ENCODE measurements at places on chromosomes 5 and 9.

- DNase-seq: no peak
These were observed 21.6 kb downstream of the FBXL7 start for GRCh38 chr5:15521381-15522186.

DNA sequence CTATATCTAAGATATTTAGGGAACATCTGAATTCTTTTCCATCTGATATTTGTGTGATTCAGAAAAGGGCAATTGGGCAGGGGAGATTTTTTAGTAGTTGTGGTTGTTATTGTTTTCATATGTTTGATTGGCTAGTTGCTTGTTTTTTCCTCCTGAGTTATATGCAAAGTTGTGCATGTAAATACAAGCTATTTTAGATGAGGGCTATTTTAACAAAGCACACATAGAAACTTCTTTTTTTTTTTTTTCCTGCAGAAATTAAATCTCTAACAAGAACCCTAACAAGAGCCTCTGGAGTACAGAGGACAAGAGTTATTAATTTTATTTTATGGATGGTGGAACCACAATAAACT is 559.1 kb downstream of the CETN3 start:
- no peak for DNase-seq

DNA sequence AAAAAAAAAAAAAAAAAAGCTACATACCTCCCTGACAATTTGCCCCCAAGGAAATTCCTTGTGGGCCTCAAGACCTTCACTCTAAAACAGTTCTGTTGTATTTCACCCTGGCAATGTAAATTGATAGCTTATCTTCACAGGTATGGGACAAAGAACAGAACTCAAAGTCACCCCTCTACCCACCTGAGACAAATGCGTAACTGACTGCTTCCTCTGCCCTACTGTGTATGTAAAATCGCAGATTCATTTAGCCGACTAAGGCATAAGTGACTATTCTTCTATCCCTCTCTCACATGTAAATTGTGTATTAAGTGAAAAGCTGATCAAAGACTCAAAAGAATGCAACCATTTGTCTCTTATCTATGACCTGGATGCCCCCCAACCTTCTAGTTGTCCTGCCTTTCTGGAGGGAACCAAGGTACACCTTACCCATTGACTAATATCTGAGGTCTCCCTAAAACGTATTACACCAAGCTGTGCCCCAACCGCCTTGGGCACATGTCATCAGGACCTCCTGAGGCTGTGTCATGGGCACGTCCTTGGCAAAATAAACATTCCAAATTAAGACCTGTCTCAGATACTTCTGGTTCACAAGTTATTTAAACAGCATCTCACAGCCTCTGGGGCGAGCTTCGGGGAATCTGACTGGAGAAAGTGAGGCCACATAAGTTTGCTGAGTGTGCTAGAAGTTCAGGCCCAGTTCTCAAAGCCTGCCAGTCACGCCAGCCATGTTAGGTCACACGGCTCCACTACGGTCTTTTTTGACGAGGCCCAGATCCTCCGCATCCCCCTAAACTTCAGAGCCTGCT is 954 bp downstream of the TBCA start:
- no peak for DNase-seq

- no peak for DNase-seq
These were observed 1.1 kb upstream of the PTPN3 start for GRCh38 chr9:109499093-109499630.

- DNase-seq: no peak
These were observed 132.9 kb downstream of the STARD4 start for GRCh38 chr5:111379391-111379816.

- no peak for DNase-seq
These were observed 6.7 kb upstream of the ZCCHC10 start for GRCh38 chr5:133032852-133033742.

DNA sequence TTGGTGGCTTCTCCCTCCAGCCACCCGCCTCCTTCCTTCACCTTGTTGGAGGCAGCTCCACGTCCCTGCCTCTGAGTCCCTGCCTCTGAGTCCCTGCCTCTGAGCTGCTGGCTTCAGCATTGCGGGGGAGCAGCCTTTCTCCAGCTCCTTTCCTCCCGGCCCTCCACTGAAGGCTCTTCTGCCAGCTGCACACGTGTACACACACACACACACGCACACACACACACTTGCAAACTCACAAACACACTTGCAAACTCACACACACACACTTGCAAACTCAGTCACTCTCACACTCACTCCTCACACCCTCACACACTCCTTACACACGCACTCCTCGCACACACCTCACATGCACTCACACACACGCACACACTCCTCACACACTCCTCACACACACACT is 45.1 kb downstream of the C9orf50 start:
- DNase-seq: no peak

DNA sequence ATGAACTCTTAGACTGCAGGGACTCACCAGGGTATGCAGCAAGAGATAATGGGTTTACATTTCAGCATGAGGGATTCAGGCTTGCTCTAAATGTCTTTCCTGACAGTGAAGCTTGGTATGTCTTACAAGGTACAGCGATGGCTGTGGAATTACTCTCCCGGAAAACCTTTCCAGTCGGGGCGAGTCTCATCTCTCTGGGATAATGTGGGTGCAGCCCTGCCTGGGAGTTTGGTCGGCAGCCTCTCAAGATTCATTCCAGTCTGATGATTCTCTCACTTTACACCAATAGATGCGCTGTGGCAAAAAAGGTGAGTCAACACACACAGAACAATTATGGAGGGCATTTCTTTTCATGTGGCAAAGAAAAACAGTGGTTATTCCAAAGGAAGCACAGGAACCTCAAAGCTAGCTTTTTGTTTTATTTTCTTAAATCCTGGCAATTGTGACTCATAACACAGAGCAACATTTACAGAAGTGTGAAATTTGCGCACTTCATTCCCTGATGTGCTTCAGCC is 190.3 kb downstream of the DCP2 start:
- no peak for DNase-seq

DNA sequence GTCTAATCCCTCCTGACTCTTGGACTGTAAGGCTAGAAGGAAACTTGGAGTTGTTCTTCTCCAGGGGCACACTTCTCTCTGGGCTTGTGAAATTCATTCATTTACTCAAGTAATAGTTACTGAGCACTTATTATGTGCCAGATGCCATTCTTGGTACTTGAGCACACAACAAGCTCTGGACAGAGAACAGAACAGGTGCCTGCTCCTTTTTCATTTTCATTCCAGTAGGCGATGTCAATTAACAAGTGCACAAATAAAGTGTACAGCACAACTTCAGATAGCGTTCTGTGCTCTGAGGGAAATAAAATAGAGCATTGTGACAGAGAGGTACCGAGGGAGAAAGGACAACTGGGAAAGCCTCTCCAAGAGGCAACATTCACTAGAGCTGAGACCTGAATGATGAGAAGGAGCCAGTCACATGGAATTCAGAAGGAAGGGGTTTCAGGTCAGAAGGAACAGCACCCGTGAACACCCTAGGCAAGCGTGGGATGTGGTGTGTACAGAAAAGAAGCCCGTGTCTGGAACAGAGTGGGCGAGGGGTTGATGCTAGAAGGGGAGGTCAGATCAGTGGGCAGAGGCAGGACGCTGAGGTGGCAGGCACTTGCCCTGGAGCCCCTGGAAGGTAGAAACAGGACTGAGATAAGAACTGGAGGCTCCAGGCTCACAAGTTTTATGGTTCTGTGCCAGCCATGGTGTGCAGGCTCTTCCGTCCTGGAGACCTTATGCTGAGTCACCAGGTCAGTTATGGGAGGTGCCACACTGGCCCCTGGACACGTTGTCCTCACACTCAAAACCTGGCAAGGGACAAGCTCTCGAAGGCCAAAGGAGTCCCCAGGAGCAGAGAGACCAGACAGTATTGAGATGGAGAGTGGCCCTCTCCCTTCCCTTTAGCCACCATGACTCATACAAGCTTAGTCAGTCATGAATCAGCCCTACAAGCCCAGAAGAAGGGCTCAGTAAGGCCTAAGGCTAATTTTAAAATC is 7.2 kb upstream of the ABLIM3 start:
- DNase-seq: no peak

- no peak for DNase-seq
These were observed 159.4 kb downstream of the TENT4A start for GRCh38 chr5:6872441-6873160.

DNA sequence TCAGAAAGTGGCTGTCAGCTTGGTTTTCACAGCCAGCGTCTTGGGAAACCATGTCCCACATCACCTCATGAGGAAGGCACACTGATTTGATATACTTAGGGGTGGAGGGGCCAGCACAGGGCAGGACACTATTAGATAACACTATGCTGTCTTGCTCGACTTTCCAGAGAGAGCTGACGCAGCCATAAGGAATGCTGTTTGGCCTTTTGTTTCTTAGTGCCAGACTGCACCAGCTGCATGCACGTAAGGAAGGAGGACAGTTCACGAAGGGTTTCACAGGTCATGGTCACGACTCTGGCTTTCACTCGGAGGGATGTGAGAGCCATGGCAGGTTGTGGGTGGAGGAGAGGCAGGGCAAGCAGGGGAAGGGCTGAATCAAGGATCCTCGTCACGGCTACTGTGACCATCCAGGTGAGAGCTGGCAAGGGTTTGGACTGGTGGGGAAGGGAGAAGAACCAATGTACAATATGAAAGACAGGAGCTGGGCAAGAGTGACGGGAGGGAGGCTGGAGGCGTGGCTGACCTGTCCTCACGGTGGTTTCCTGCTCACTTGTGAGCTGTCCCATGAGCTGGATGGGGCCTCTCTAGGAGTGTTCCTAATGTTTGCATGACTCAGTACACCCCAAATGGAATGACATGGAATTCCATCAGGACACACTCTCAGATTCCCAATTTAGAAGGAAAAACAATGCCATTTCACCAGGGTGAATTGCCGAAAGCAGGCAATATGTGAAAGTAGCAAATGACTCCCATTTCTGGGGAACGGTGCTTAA is 61.7 kb downstream of the OTULIN start:
- no peak for DNase-seq

GRCh38 chr5:7436521-7436920 is 40.6 kb downstream of the ADCY2 start:
- no peak for DNase-seq

DNA sequence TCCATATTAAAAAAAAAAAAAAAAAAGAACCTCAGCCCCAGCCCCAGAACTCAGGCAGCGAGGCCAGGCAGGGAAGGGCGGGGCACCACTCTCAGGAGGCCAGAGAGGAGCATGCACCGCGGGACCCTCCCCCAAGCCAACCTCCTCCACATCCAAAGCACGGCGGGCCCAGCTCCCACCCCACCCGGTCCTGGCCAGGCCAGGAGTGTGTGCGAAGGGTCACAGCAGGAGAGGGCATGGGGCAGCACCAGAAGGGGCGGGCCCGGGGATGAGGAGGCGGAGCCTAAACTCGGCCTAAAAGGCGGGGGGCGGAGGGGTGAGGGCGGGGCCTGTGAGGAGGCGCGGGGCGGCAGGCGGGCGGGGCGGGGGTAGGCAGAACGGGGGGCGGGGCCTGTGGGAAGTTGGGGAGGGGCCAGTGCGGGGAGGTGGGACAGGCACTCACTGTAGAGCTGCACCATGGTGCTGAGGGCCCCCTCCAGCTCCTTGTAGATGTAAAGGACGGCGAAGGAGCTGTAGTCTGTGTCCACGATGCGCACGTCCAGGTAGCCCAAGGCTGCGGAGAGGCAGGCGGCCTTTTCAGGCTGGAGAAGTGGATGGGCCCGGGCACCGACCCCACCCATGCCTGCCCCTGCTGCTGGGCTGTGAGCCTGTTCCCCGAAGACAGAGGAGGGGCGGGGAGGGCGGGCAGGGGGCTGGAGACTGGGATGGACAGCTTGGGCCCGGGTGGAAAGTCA is 1.2 kb downstream of the LCN15 start:
- peak; percentile 76 for DNase-seq

DNA sequence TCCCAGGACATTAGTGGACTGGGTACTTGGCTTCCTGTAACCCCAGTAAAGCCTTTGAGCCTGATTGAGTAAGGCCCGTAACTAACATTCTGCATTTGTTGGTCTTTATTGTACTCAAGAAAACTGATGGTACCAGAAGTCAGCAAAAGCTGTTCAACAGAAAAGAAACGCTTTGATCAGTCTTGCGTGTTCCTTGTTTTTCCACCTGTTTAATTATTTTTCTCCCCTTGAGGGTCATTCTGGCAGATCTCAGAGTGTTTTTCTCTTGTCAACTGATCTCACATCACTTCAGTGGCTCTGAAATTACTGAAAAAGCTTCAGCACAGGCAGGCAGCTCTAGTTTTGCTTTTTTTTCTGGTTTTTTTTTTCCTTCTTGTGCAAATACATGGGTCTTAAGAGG is 6.1 kb upstream of the TMEM268 start:
- DNase-seq: no peak

- no peak for DNase-seq
These were observed 21.9 kb upstream of the CTSV start for GRCh38 chr9:97060796-97061195.

DNA sequence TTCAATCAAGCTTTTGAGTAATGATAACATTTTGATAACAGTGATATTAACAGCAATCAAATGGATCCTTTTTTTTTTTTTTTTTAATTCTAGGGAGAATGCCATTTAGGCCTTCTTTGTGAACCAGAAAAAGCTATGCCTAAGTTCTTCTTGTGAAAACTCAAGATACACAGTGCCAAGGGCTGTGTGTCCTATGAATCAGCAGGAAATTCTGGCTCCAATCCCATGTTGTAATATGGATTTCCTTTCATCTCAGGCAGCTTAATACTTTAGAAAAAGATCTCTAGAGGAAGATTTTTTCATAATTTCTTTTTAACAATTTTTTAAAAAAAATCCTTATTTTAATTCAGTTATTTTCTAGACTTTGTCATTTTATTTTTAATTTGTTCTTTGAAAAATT is 96.1 kb downstream of the NUDT12 start:
- DNase-seq: no peak

- no peak for DNase-seq
These were observed 138.8 kb upstream of the WWC1 start for GRCh38 chr5:168152660-168153059.

GRCh38 chr9:130053504-130054324 is at the start of gene GPR107:
Gene GPR107, plus strand, starts transcription at chr9:130053906. Its CDS starts 27 bp downstream, at chr9:130053933.
- peak; percentile 87 for DNase-seq

DNA sequence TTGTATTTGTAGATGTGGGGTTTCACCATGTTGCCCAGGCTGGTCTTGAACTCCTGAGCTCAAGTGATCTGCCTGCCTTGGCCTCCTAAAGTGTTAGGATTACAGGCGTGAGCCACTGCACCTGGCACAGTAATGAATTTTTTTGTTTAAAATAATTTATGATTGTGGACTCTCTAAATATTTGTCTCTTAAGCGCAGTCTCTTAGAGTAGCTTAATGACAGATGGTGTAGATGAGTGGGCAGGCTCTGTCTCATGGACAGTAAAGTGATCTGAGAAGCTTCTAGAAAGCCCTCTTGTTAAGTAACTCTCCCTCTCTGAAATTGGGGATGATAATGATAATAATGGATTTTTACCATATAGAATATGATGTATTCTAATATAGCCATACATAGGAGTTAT is 47.5 kb upstream of the KIAA1958 start:
- no peak for DNase-seq

GRCh38 chr5:133688391-133688790 is 76.0 kb upstream of the FSTL4 start:
- DNase-seq: no peak
